ENCODE measurements at places on chromosomes 3 and 15.

GRCh38 chr3:119258915-119259314 lies 18.2 kb upstream of the B4GALT4 start:
- no peak for DNase-seq

DNA sequence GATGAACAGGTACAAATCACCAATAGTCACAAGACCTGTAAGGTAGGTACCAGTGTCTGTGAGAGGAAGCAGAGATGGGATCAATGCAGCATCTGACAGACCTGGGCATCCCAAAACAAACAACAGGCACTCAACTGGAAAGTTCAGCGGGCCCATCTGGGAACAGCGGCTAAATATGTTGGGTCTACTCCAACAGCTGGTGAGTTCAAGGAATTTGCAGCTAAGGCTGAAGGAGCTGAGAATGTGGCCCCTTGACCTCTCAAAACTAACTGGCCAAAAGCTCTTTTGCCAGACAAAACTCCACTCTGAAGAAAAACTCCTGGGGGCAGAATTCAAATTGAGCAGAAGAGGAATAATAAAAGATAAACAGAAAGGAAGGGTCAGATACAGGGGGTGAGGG lies 24.4 kb downstream of the AVEN start:
- DNase-seq, result no peak

GRCh38 chr15:89486726-89487050 lies 9.7 kb downstream of the RHCG start:
- DNase-seq, result no peak

DNA sequence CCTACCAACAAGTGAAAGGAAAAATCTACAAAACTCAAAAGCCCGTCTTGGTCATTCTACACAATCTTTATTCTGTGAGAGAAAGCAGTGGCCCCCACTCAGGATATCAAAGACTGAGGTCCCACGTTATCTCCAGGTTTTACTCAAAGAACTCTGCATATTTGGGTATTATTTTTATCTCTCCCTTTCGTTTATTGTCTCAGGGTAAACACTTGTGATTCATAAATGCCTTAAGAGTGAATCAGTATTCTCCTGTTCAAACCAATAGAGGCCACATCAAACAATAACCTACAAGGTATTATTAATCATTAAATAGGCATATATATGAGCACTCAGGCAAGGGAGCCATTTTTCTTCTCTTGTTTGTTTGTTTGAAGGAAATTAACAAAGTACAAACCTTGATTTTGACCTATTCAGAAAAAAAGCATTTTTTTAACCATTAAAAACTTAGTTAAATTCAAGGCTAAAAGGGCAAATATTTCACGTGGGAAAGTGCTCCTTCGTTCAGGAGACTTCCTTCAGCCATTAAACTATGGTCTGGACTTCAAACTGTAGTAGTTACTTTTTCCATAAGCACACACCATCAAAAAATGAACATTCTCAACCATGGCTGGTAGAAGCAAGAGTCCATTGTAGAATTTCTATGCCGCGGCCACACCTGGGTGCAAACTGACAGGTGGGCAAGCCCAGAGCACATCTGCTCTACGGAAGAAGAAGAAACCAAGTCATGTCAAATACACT lies 13.9 kb upstream of the HES1 start:
- DNase-seq, result no peak

GRCh38 chr3:65638301-65638700 lies 400.4 kb downstream of the MAGI1 start:
- DNase-seq, result no peak

GRCh38 chr3:112086875-112087524 lies 811 bp downstream of the C3orf52 start:
- DNase-seq, result peak; percentile 59

DNA sequence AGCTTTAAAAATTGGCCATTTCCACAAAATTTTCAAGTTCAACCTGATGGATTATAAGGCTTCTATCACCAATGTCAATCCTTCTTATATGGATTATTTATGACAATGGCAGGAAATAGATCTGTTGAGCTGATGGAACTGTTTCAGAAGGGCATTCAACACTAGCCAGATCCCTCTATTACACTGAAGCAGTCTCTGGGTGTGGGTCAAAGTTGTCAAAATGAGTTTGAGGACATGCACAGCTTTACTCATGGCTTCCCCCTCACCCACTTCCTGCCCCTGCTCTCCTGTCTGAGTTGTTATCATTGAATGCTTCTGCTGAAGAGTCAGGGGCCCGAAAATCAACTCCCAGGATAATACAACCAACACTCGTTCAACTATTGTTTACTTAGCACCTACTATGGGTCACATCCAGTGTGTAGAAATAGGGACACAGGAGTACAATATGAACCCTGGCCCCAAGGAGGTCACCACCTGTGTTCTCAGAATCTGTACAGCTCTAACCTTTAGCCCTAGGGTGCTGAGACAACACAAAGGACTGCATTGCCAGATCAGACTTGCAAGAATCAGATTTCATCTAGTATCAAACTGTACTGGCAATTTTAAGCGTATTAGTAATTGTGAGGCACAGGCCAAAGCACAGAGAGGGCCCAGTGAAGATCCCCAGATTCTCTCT lies 41.7 kb upstream of the FAM3D start:
- DNase-seq, result no peak

GRCh38 chr15:94206463-94207167 lies 24.7 kb upstream of the MCTP2 start:
- peak; percentile 74 for DNase-seq

GRCh38 chr3:38843898-38844297 lies 27.9 kb upstream of the SCN10A start:
- peak; percentile 74 for DNase-seq

- peak; percentile 23 for DNase-seq
Observed at GRCh38 chr3:42024591-42025351, 62.9 kb upstream of the ULK4 start.

DNA sequence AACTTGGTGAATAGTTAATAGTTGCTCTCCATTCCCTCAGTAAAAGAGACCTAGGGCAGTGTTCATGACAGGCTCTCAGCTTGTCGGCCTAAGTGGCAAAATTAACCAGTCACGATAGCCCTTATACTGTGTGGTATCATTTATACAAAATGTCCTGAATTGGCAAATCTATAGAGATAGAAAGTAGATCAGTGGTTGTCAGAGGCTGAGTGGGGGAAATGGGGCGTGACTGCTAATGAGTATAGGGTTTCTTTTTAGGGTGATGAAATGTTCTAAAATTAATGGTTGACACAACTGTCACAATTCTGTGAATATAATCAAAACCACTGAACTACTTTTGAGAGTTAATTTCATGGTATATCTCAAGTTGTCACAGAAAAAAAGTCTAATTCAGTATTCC lies 20.9 kb downstream of the ARIH1 start:
- no peak for DNase-seq

DNA sequence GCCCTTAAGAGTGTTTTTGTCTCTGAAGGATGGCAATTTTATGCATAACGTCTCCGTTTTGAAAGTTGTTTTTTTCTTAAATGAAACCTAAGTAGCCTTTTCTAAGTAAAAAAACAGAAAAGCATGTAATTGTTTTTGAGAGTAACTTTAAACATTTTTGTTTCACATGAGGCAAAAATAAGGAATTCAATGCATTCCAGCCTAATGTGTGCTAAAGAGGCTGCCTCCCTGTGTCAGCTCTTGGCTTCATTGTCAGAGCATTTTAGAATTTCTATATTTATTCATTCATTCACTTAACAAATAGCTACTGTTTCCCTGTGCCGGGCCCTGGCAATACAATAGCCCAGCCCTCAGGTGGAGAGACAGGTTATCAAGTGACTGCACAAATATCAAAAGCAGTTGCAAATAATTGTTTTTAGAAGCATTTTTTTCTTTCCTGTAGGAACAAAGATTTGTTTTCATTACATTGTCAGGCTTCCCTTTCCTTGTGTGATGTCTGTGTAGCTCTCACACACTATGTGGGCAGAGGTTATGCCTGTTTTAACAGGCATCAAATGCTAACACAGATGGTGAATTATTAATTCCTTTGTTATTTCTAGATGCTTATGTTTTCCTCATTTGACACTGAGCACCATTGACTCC lies 81.9 kb downstream of the CCK start:
- peak; percentile 27 for DNase-seq

DNA sequence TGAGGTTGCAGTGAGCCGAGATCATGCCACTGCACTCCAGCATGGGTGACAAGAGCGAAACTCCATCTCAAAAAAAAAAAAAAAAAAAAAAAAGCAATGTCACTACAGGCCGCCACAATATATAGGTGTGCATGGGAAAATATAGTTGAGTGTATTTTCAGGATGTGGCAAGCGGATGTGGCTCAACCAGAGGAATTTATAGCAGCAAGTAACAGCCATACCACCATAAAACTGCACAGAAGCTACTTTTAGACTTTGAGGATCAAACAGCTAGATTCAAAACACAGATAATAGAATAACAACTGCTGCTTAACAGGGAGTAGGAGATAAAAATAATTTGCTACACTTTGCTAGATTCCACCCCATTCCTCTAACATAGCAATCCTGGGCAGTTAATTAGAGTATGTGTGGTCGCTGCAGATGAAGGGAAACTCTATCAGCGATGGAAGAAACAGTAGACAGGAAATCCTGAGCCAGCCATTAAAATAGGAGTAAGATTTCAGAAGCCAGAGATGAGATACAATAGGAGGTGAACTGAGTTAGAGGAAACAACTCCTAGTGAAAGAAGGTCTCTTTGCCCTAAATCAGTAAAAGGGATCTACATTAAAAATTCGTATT lies 318.7 kb upstream of the STT3B start:
- no peak for DNase-seq

DNA sequence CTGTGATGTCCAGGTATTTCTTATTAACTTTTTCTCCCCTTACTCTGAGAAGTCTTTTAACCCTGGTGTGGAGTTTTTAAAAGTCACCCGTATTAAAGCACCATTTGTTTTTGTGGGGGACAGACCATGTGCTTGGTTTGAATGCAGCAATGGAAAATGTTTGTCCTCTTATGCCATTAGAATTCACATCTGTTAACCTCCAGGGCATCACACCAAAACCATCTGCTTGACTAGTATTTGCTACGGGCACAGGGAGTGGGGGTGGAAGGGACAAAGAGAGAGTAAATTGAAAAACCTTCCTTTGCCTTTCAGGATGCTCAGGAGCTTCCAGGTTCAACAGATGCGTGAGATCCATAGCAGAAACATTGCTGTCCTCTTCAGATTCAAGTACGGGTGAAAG lies 61.4 kb upstream of the GOLGA8B start:
- DNase-seq, result no peak

DNA sequence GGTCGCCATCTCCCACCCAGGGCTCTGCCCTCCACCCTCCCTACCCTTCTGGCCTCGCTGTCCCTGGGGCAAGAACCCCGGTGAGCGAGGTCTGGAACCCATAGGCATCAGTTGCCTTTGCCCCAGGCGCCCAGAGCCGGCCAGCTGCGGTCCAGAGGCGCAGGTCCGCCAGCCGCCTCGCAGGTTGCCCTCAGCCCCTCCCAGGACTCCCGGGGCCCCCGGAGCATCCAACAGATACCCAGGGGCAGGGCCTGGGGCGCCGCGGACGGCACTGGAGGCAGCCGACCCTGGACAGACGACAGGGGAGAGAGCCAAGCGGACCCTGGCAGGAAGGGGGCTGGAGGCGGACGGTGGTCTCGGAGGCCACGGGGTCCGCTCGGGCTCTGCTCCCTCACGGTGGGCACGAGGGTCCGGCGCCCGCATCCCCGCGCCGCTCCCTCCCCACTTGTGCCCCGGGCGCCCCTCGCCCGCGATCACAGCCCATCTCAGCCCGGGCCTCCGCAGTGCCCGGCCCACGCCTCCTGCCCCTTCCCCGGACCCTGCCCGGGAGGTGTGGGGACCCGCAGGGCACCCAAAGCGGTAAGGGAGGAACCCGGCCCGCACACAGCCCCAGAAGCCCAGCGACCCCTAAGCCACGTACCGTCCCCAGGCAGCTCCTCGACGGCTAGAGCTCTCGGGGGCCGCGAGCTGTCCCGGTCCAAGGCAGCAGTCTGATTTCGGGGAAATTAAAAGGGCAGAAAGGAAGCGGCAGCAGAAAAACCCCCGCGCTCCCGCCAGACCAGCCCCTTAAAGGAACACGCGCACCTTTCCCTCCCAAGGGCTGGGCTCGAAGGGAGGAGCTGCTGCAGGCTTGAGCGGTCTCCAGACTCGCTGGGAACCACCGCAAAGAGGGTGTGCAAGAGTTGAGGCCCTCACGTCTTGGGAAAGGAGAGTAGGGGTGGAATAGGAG lies at the start of gene HAPLN3:
Gene HAPLN3 (minus strand): TSS at position 726 of the 949 bp plus-strand sequence. CDS start 8,246 bp downstream, outside the sequence.
- peak; percentile 55 for DNase-seq

GRCh38 chr3:186722457-186722856 lies 5.3 kb downstream of the KNG1 start:
- DNase-seq, result peak; percentile 4
